Breast epithelium (tissue), 4 donors: ENCODE measurements at places on chromosomes 2 and 18. TPM values are rescaled to one million over a fixed set of nuclear protein-coding genes. Genes with fewer than 3 reads are reported as not detected.

Gene APCDD1
- 38.8 TPM for total RNA-seq

Gene RPRM
- total RNA-seq, result not detected

Gene RANBP2
- 91.1 TPM for total RNA-seq

Gene TTC31
- 32.0 TPM for total RNA-seq

Gene SLC9A4
- total RNA-seq, result not detected

Gene IL1A
- total RNA-seq, result not detected

Gene CCDC85A
- total RNA-seq, result 11.5 TPM

GRCh38 chr2:237597196-237598145 lies 6.9 kb upstream of the RAB17 start:
- H3K27me3 ChIP-seq, result no peaks in the 10 kb centered on the region
- H3K4me3 ChIP-seq, result no peak overlapping the region
- H3K36me3 ChIP-seq, result no peaks in the 10 kb centered on the region
- H3K4me1 ChIP-seq, result no peaks in the 10 kb centered on the region
- no peak overlapping the region for H3K27ac ChIP-seq
- DNase-seq, result no peak

DNA sequence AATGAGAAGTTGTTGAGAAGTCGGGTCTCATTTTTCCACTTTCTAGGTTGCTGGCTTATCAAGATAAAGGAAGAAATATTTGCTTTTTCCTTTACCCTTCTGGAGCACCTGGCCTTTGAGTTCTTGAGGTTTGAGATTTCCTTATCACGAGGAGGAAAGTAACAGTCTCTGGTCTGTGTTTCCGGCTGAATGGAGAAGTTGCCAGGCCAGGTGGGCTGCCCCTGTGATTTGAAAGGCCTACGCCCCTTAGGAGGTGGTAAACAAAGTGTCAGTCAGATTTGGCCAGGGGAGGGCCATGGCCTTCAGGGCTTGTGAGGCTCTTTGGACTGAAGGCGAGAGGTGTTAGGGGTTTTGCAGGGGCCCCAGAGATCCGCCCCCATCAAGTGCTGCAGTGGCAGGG lies 156.7 kb upstream of the HAAO start:
- no peak for DNase-seq
- no peak overlapping the region for H3K27ac ChIP-seq
- H3K4me1 ChIP-seq, result peaks cover 5% of the 10 kb centered on the region

GRCh38 chr2:73642338-73643018 lies at the start of gene NAT8:
NAT8 (minus strand) TSS chr2:73642422; CDS start chr2:73641628, 794 bp downstream.
- no peak within 1 kb of the TSS for H3K27ac ChIP-seq
- no peak for DNase-seq
- no peak within 1 kb of the TSS for H3K4me3 ChIP-seq
- H3K36me3 ChIP-seq, result no peaks in the 10 kb centered on the region
- H3K4me1 ChIP-seq, result no peaks in the 10 kb centered on the region

DNA sequence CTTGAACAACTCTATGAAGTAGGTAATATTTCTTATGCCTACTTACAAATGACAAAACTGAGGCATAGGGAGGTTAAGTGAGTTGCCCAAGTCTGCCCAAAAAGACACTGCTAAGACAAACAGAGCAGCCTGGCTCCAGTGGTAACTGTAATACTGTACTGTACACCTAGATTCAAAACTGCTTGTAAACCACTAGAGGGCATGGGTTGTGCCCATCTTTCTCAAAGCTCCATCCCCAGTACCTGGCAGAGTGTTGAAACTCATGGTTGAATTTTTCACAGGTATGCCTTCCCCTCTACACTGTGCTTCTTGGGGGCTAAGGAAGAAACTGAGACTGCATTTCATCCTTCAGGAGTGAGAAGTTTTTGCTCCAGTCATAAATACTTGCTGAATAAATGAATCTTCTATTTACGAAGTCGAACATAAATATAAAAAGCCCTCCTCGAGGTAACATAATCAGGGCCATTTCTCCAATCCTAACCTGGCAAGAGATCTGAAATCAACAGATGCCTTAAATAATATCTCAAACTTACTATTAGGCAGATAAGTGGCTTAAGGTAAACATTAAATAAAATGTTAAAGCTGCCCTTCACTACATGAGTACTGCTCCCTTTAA lies 2.0 kb downstream of the PPP4R1 start:
- peak overlapping the region; percentile 98 for H3K27ac ChIP-seq
- peak; percentile 43 for DNase-seq
- peak overlapping the region; percentile 88 for H3K4me3 ChIP-seq

DNA sequence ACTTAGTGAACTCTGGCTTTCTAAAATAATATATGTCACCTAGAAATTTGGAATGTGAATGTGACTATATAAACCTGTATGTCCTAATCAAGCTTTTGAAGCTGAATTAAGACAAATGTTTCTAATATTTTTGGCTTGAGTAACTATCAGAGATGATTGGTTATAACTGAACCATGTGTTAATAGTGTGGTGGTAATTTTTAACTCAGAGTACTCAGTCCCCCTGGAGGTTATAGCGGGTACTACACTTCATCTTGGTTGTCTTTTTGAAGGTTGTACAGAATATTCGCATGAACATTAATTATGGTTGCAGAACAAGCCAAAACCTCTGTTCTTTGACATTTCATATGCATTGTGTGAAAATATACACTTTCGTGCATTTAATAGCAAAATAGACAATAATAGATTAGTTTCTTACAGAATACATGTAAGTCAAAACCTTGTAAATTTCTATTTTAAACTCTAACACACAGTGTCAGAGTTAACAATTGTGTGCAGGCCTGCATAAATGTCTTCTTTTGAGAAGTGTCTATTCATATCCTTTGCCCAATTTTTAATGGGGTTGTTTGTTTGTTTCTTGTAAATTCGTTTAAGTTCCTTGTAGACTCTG lies 86.0 kb downstream of the OSBPL6 start:
- no peak for DNase-seq
- no peaks in the 10 kb centered on the region for H3K36me3 ChIP-seq
- no peaks in the 10 kb centered on the region for H3K4me1 ChIP-seq

GRCh38 chr2:169329688-169330554 lies 32.4 kb downstream of the LRP2 start:
- DNase-seq, result no peak
- no peaks in the 10 kb centered on the region for H3K4me1 ChIP-seq
- no peak overlapping the region for H3K27ac ChIP-seq
- no peak overlapping the region for H3K4me3 ChIP-seq
- no peaks in the 10 kb centered on the region for H3K27me3 ChIP-seq

- no peak for DNase-seq
- no peaks in the 10 kb centered on the region for H3K4me1 ChIP-seq
- no peak overlapping the region for H3K4me3 ChIP-seq
- no peaks in the 10 kb centered on the region for H3K36me3 ChIP-seq
Observed at GRCh38 chr18:317618-318017, 49.8 kb upstream of the THOC1 start.

DNA sequence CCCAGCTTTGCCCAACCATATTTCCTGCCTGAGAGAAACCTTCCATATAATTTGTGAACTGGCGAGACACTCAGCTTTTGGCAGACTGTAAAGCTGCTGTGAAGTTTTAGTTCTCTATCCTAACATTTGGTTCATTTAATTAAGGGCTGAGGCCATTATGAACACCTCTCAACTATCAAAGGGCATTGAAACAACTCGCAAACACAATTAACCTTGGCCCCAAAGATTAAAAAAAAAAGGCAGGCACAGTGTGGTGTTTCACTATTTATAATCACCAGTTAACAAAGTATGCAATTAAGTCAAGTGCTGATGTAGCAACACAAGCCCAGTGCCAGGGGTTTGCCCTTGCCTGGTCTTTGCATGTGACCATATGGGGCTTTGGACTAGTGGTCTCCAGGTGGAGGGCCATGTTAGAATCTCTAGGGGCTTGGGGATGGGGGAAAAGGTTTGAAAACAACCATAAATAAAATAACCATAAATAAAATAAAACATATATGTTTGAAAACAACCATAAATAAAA lies 297.6 kb upstream of the SKOR2 start:
- no peak overlapping the region for H3K4me3 ChIP-seq
- no peak for DNase-seq
- no peaks in the 10 kb centered on the region for H3K27me3 ChIP-seq

GRCh38 chr2:19806131-19806530 lies 95.7 kb downstream of the TTC32 start:
- no peaks in the 10 kb centered on the region for H3K36me3 ChIP-seq
- no peak for DNase-seq
- H3K27me3 ChIP-seq, result no peaks in the 10 kb centered on the region
- no peaks in the 10 kb centered on the region for H3K4me1 ChIP-seq
- no peak overlapping the region for H3K27ac ChIP-seq

GRCh38 chr18:57705832-57706595 lies 84.4 kb upstream of the NARS1 start:
- no peak overlapping the region for H3K4me3 ChIP-seq
- no peaks in the 10 kb centered on the region for H3K4me1 ChIP-seq
- no peak overlapping the region for H3K27ac ChIP-seq
- no peaks in the 10 kb centered on the region for H3K27me3 ChIP-seq
- DNase-seq, result no peak
- no peaks in the 10 kb centered on the region for H3K36me3 ChIP-seq

DNA sequence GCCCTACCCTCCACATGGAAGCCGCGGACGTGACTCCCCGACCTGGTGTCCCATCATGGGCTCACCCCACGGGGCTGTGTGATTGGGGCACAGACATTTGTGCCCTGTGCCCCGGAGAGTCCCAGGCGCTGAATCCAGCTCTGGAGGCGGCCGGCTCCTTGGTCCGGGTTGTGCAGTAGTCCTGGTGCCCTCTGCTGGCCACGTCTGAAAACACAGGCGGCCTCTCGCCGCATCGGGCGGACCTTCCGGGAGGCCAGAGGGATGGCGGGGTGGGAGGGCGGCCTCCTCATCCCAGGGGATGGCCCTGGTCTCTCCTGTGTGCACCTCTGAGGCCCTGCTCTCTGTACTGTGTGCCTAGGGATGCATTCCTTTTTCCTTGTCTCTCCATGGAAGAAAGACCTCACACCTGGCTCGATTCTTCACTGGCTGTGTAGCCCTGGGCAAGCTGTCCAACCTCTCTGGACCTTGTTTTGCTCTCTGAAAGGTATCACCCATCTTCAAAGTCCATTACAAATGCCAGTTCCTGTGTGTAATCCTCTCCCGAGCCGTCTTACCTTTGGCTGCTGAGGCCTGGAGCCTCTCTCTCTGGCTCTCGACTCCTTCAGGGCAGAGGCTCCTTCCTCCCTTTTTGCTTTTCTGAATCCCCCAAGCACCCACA lies 27.6 kb downstream of the CELF4 start:
- H3K36me3 ChIP-seq, result no peaks in the 10 kb centered on the region
- H3K4me3 ChIP-seq, result no peak overlapping the region
- peak; percentile 67 for DNase-seq
- H3K4me1 ChIP-seq, result no peaks in the 10 kb centered on the region
- no peaks in the 10 kb centered on the region for H3K27me3 ChIP-seq

- no peaks in the 10 kb centered on the region for H3K4me1 ChIP-seq
- DNase-seq, result no peak
- H3K4me3 ChIP-seq, result no peak overlapping the region
- no peak overlapping the region for H3K27ac ChIP-seq
Observed at GRCh38 chr2:138112536-138112935, 148.3 kb downstream of the HNMT start.

DNA sequence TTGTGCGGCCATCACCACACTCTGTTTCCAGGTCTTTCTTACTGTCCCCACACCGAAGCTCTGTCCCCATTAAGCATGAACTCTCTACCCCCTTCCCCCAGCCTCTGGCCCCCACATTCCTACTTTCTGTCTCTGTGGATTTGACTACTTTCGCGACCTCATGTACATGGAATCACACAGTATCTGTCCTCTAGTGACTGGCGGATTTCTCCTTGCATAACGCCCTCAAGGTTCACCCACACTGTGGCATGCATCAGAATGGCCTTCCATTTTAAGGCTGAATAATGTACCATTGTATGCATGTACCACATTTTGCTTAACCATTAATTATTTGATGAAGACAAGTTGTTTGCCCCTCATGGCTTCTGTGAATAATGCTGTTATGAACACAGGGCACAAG lies 467.6 kb upstream of the HS6ST1 start:
- peak overlapping the region; percentile 32 for H3K27ac ChIP-seq
- DNase-seq, result no peak
- H3K4me1 ChIP-seq, result no peaks in the 10 kb centered on the region
- no peaks in the 10 kb centered on the region for H3K27me3 ChIP-seq
- no peaks in the 10 kb centered on the region for H3K36me3 ChIP-seq
- H3K4me3 ChIP-seq, result no peak overlapping the region

GRCh38 chr2:239143858-239144712 lies 256.7 kb downstream of the HDAC4 start:
- H3K36me3 ChIP-seq, result no peaks in the 10 kb centered on the region
- no peak for DNase-seq
- no peak overlapping the region for H3K27ac ChIP-seq
- no peak overlapping the region for H3K4me3 ChIP-seq
- H3K27me3 ChIP-seq, result no peaks in the 10 kb centered on the region

GRCh38 chr2:63027220-63027619 lies 23.4 kb upstream of the OTX1 start:
- H3K36me3 ChIP-seq, result no peaks in the 10 kb centered on the region
- no peak overlapping the region for H3K27ac ChIP-seq
- no peaks in the 10 kb centered on the region for H3K27me3 ChIP-seq

- peak overlapping the region; percentile 73 for H3K4me3 ChIP-seq
- no peaks in the 10 kb centered on the region for H3K27me3 ChIP-seq
- DNase-seq, result peak; percentile 33
- no peaks in the 10 kb centered on the region for H3K4me1 ChIP-seq
- peak overlapping the region; percentile 87 for H3K27ac ChIP-seq
Observed at GRCh38 chr2:241218131-241219029, 29.9 kb downstream of the ANO7 start.

GRCh38 chr2:49286045-49286444 lies 131.7 kb upstream of the FSHR start:
- no peaks in the 10 kb centered on the region for H3K4me1 ChIP-seq

DNA sequence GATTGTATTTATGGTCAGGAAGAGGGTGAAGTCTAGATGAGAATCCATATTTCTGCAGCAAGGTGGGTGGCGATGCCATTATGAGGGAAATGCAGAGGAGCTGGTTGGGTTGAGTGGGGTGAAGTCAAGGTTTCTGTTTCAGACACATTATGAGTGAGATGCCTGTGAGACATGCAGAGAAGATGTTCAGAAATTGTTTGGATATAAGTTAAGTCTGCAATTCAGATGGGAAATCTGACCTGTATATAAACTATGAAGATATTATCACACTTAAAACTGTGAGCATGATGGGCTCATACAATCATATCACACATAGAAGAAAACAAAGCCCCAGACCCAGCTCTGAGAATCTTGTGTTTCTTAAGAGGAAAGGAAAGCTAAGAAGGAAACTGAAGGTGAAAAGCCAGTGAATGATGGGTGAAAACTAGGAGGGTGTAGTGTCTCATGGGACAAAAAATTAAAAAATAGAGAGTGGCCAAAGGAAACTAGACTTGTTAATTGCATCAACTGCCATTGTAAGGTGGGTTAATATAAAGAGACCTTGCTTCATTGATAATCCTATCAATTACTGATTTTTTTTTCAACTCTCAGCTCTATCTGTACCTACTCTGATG lies 14.2 kb downstream of the GALNT5 start:
- H3K4me3 ChIP-seq, result no peak overlapping the region
- no peaks in the 10 kb centered on the region for H3K36me3 ChIP-seq
- no peaks in the 10 kb centered on the region for H3K27me3 ChIP-seq

GRCh38 chr18:55605733-55606338 lies 17.8 kb upstream of the TCF4 start:
- H3K4me1 ChIP-seq, result no peaks in the 10 kb centered on the region
- H3K27me3 ChIP-seq, result no peaks in the 10 kb centered on the region
- no peaks in the 10 kb centered on the region for H3K36me3 ChIP-seq
